Activated T-helper 1 cell treated with Interleukin-2 at 50 U/mL for 16 hours (primary cell): ENCODE measurements at places on chromosomes 4 and X.

GRCh38 chrX:1111601-1112300 lies 100.7 kb downstream of the CRLF2 start:
- DNase-seq: no peak

DNA sequence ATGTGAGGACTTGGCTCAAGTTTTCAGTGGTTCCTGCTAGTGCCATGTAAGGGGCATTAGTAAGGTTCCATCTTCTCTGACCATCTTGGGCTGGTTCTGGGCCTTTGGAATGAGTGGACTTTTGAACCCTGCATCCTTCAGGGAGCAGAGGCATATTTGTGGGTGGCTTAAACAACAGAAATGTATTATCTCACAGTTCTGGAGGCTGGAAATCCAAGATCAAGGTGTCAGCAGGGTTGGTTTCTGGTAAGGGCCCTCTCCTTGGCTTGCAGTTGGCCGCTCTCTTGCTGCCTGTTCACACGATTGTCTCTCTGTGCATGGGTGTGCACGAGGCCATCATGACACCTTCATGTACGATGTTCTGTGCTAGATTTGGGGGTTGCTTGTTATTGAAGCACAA lies 21.3 kb downstream of the CCKAR start:
- DNase-seq: no peak

- no peak for DNase-seq
Observed at GRCh38 chr4:76526585-76526990, 91.6 kb downstream of the SHROOM3 start.

DNA sequence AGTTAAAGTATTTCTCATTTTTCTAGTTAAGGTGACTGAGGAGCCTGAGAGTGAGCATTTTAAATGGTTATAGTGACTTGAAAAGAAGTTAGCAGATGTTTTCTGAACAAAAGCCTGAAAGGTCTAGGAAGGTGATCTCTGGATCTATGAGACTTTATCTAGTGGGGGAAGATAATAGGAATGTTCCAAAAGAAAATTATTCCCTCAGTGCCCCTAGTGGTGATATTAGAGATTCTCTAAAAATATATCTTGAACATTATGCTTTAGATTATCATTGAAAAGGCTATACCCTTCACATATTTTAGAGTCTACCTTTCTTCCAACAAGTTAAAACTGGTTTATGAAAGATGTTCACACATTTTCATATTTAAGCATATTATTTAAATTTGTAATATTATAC lies 69.0 kb upstream of the SPANXN1 start:
- DNase-seq: no peak

- DNase-seq: no peak
Observed at GRCh38 chrX:20046223-20046622, 55.4 kb upstream of the BCLAF3 start.

DNA sequence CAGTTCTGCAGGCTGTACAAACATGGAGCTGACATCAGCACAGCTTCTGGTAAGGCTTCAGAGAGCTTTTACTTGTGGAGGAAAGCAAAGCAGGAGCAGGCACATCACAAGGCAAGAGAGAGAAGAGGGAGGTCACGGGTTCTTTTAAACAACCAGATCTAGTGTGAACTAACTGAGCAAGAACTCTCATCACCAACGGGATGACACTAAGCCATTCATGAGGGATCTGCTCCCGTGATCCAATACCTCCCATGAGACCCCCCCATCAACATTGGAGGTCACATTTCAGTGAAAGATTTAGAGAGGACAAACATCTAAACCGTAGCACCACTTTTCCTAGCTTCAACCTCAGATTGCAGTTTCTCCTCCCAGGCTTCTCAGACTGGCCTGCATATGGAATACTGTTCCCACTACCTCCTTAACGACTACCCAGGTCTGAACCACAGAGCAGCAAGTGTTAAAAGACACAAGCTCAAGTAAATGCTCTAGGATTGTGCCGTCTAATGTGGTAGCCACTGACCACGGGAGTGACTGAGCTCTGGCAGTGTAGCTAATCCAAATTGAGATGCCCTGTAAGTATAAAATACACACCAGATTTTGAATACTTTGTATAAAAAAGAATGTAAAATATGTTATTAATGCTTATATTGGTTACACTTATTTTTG lies 192.7 kb downstream of the PTTG2 start:
- no peak for DNase-seq

DNA sequence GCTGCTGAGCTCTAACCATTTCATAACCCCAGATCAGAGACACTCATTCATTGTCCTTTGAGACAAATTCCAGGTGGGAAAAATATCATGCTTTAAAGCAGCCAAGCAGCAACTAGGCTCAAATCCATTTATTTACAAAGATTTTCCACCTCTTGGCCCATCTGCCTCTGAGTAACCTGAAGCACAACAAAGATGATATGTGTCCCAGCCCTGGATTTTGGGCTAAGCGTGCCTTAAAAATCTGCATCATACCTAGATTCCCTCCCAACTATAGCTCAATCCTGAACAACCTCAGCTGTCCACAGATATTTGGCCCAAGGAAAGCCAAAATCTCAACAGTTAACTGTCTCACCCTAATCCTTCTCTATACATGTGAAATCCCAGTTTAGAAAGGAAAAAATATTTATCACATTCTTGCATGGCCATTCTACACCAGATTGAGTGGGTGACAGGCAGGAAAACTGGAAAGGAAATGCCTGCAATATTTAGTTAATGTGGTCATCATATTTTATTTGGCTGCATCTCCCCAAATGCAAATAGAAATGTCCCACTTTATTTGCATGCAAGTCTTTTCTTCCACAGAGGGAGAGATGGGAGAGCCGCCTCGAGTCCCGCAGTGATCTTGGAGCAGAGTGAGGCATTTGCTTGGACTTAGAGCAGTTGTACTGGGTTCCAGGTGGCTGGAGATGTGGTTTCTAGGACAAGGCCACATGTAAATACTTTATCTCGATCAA lies 146.4 kb upstream of the EOLA2 start:
- DNase-seq: no peak

DNA sequence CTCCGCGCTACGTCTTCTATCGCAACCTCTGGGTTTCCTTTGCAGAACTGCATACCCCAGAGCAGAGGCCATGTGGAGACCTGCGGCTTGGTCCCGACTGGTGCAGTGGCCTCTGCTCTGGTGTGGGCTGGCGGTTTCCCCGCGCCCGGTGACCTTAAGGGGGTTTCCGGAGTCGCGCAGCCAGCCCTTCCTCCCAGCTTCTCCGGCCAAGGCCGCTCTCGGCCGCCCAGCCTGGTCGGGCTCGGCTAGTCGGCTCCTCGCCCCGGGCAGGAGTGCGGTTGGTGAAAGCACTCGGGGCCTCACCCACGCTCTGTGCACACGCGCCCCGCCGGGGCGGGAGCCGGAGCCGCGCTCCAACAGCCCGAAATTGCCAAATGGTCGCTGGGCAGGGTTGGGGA lies 84.9 kb downstream of the BCOR start:
- DNase-seq: no peak

DNA sequence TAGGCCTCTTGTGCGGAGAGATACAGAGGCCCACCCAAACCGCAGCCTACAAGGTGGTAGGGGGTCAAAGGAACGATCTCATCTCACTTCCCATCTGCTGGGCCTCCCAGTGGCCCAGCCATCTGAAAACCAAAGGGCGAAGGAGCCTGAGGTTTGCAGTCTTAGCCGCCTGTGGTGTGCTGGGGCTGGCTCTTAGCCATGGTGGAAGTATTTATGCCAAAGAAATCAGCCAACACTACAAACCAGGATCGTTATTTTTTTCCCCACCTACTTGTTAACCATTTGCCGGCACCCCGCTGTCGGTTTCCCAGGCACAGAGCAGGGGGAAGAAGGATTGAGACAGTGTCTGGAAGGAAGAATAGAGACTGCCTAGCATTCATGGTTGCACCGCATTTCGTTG lies 30.9 kb upstream of the CDKL5 start:
- no peak for DNase-seq

DNA sequence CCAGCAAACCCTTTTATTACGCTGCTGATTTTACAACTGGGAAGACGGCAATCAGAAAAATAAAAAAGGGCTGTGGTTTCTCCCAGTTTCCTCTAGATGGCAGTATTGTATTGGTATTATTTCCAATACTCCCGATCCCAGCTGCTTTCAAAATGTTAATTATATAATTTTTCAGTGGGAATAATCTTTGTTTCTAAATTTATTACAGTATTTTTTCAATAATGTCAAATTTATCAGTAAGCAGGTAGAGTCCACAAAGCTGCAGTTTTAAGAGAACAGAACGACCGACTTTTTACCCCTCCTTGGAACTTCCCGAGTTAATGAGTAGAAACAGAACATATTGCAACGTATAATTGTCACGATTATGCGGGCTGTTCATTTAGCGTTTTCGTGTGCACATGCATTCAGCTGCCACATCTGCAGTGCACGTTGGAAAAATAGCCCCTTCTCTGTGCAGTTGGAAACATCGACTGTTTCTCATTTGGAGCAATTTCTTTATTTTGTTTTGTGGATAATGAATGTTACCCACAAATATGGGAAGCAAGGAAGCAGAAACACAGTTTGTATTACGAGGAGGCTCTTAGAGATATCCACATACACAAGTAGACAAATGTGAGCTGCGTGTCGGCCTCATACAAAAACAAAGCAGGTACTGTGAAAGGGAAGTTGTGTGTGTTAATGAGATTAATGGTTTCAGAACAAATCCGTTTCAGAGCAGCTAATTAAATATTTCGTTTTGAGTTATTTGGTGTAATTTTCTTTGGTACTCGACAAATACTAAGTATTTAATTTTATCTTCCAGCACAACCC lies 188.0 kb downstream of the STIM2 start:
- no peak for DNase-seq
